ENCODE measurements at places on chromosomes 1 and 21.
A peak's percentile ranks its signal among the peaks of the same experiment; 100 is the strongest.

- DNase-seq: no peak
Measured at GRCh38 chr1:230065571-230065970, 1.5 kb upstream of the GALNT2 start.

GRCh38 chr1:231958448-231958847 lies 331.9 kb downstream of the DISC1 start:
- DNase-seq: no peak

DNA sequence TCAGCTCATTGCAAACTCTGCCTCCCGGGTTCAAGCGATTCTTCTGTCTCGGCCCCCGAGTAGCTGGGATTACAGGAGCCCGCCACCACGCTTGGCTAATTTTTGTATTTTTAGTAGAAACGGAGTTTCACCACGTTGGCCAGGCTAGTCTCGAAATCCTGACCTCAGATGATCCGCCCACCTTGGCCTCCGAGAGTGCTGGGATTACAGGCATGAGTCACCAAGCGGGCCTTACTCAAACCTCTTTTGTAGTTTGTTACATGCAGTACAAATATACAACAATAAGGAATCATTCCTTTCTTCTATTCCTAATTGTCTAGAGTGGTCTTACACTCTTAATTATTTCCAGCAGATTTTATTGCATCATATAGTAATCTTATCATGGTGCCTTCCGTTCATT lies 16.6 kb downstream of the SPATA17 start:
- DNase-seq: peak; percentile 32

- DNase-seq: peak; percentile 39
Measured at GRCh38 chr21:25501996-25502665, 105.2 kb downstream of the MRPL39 start.

GRCh38 chr1:94609619-94610018 lies 68.1 kb upstream of the F3 start:
- no peak for DNase-seq

GRCh38 chr21:36193200-36193599 lies 36.6 kb downstream of the DOP1B start:
- no peak for DNase-seq

DNA sequence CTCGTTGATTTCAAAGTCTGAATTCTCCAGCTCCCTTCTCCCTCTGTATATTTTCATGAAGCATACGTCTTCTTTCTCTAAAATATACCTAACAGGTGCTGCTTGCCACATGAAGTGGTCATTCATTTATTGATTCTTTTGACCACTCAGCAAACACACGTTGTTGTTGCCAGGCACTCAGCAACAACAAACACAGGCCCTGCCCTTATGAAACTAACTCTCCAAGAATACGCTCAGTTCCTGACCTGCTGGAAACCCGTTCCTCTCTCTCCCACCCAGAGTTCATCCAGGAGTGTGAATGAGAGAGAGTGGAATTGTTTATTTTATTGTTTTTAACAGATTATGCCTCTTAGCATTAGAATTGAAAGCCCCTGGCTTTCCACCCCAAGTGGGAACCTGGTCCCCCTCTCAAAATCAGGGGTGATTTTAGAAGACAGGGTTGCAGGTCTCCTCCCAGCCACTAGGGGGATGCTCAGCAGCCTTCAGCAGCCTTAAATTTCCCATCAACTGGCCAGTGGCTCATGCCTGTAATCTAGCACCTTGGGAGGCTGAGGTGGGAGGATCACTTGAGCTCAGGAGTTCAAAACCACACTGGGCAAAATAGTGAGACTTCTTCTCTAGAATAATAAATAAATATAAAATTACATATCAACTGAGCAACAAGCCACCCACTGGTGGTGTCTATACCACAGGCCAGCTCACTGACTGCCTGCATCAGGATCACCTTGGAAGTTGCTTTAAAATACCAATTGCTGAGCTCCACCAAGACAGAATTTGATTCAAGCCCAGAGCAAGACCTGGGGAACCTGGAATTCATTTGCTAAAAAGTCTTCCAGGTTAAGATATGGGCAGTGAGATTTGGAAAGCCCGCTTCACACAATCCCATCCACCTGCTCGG lies 181.0 kb upstream of the KLHDC7A start:
- DNase-seq: peak; percentile 1

- DNase-seq: no peak
Measured at GRCh38 chr21:32240851-32241687, 37.8 kb downstream of the MIS18A start.

- DNase-seq: peak; percentile 83
Measured at GRCh38 chr1:151006327-151007052, at the start of gene MINDY1. Gene MINDY1, minus strand, starts transcription at chr1:151006902. Its CDS starts 4,285 bp downstream, at chr1:151002617.

DNA sequence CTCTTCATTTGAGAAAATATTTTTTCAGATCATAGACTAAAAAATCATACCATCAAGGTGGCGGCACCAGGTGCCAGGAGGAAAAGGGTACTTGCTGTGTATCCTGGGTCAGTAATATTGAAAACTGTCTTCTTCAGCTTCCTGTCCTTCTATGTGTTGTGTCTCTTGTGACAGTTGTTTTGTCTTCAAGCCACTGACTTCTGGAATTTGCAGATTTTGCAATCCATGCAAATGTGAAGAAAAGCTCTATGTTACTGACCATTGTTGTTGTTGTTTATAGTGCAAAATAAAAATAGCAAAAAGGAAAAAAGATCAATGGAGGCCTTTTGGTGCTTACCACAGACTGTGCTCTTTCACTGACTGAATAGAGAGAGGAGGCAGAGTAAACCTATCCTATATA lies 83.2 kb upstream of the RHOU start:
- no peak for DNase-seq

GRCh38 chr1:46522184-46522968 lies 29.1 kb downstream of the KNCN start:
- peak; percentile 83 for DNase-seq

DNA sequence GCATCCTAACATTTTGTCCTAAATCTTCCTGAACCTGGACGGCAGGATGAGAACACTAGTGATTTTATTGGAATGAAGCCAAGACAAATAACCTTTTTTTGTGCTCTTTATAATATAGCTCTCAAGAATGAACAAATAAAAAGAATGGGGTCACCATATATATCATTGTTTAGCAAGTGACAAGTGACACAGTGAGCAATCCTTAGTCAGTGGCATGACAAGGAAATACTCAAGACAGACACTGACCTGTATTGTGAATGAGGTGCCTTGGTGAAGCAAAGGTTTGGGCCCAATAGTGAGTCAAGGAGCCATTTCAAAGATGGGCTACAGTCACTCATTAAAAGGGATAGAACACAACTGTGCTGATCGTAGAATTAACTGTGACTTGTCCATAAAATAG lies 35.7 kb downstream of the PTGFR start:
- no peak for DNase-seq

GRCh38 chr1:160219062-160219929 lies 14.1 kb downstream of the PEA15 start:
- peak; percentile 76 for DNase-seq

DNA sequence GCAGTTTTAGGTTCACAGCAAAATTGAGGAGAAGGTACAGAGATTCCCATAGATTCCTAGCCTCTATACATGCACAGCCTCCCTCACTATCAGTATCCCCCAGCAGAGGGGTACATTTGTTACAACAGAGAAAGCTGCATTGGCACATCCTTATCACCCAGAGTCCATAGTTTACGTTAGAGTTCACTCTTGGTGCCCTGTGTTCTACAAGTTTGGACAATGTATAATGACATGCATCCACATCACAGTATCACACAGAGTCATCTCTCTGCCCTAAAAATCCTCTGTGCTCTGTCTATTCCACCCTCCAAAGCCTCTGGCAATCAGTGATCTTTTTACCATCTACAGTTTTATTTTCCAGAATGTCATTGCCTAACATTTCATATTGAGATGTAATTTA lies 22.3 kb upstream of the RGS16 start:
- DNase-seq: no peak

- no peak for DNase-seq
Measured at GRCh38 chr21:42469272-42469671, 26.8 kb downstream of the RSPH1 start.

DNA sequence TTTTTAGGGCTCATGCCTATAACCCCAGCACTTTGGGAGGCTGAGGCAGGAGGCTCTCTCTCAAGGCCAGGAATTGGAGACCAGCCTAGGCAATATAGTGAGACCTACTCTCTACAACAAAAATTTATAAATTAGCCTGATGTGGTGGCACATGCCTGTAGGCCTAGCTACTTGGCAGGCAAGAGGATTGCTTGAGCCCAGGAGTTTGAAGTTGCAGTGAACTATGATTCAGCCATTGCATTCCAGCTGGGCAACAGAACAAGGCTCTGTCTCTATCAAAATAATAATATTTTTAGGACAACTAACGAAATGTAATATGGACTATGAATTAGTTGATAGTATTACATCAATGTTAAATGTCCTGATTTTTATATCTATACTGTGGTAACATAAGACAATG lies 68.8 kb upstream of the ARID1A start:
- DNase-seq: peak; percentile 31

GRCh38 chr1:199706826-199707606 lies 320.5 kb upstream of the NR5A2 start:
- no peak for DNase-seq

GRCh38 chr1:151060657-151061421 lies 642 bp downstream of the MLLT11 start:
- no peak for DNase-seq

DNA sequence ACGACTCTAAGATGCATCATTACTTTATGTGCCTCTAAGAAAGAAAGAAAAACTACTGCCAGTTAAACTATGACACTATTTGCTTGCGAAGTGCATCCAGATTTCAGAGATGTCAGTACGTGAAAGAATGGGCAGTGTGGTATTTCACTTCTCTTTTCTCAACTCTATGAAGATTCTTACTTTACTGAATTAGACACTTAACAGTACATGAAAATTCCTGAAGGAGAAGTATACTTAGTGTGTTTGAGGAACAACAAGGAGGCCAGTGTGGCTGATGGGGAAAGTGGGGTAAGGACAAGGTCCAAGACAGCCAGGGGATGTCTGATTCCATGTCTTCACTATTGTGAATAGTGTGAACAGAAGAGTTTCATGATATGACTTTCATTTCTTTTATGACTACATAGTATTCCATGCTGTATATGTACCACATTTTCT lies 53.9 kb upstream of the HSD17B7 start:
- DNase-seq: no peak

GRCh38 chr1:30610917-30611316 lies 112.5 kb downstream of the MATN1 start:
- no peak for DNase-seq

DNA sequence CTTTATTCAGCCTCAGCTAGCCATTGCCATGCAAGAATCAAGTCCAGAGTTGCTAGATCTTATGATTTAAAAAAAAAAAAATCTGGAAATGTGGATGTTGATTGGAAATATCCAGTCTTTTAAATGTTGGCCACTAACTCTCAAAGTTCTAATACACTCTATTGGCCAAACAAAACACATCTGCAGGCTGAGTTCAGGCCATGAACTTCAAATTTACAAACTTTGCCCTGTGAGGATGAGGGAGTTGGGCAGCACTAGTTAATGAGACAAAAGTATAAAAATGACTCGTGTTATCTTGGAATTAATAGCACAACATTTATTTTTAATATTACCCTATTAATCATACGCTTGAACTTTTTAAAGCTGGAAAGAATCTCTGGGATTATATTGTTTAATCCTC lies 432.3 kb downstream of the PLPP3 start:
- DNase-seq: no peak

DNA sequence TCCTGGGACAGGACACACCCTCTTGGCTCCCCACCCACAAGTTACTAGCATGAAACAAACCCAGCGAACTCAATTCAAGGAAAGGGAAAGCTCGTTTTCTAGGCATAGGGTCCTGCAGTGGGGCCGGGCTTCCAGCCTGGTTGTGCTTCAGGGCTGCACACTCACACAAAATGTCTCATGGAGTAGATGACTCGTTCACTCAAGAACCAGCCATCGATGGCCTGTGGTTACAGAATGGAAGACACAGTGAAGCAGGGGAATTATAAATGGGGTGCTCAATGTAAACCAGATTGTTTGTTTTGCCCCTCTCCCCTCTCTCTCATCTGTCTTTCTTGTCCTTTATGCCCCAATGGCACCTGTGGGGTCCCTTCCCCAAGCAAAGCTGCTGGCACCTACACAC lies 56.0 kb upstream of the COX20 start:
- peak; percentile 45 for DNase-seq

GRCh38 chr1:201332021-201332420 lies 45.5 kb downstream of the TNNT2 start:
- DNase-seq: no peak

GRCh38 chr1:241605146-241605805 lies 34.9 kb downstream of the CHML start:
- DNase-seq: peak; percentile 41

- peak; percentile 95 for DNase-seq
Measured at GRCh38 chr1:88731475-88732269, 47.6 kb downstream of the PKN2 start.

- peak; percentile 68 for DNase-seq
Measured at GRCh38 chr1:183877053-183877720, 72.3 kb downstream of the RGL1 start.

DNA sequence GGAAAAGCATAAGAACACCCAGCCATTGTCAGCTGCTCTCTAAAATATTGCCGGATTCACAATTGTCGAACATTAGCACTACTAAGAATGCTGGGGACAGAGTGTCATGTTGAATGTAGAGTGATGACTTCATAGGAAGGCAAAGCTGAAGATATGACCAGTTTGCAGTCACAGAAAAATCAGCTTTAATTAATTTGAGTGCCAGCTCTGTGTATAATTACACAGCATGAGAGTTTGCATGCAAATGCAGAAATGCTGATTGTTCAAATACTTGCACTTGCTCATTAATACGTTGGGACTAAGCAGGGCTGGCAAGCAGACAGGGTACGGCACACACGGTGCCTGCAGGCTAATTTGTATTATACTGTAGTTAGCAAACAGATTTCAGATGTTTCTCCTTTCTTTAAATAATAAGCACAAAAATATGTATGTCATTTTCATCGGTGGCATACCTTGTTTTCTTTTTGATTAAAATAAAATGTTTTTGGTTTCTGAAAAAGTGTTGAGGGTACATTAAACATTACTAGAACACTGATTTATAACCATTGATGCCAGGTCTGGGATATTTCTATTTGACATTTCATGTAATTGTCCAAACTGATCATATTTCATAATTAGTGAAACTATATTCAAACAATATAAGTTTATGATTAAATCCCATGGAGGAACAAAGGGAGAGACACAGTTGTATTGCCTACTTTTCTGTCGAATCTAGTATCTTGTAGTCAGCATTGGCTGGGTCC lies 99.8 kb upstream of the ADGRL2 start:
- DNase-seq: no peak

Data from fibroblast of mammary gland (primary cell).